ENCODE measurements at places on chromosomes 5 and 9.

GRCh38 chr9:136860529-136860928, 5.6 kb downstream of the EDF1 start:
- no peak for DNase-seq

- DNase-seq, result no peak
These were observed 2.0 kb downstream of the TMEM38B start for GRCh38 chr9:105696219-105696793.

DNA sequence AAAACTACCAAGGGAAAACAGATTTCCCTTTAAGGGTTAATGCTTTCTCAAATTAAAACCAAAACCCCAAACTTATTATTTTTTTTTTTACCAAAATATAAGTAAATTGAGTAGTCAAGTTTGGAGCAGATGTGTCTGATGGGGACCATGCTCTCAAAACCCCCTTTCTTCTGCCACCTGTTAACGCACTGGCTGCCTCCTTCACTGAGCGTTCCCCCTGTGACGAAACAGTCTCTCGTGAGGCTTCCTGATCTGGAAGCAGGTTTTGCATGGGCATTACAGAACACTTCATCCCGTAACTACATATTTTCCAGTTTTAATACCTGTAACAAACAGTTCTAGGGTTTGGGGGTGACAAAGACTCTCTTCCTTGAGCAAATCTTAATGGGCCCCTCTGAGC, 59.4 kb downstream of the ANKH start:
- no peak for DNase-seq

GRCh38 chr9:126295516-126295915, 31.1 kb upstream of the MVB12B start:
- DNase-seq, result no peak

GRCh38 chr9:105712297-105712696, 18.0 kb downstream of the TMEM38B start:
- DNase-seq, result no peak

DNA sequence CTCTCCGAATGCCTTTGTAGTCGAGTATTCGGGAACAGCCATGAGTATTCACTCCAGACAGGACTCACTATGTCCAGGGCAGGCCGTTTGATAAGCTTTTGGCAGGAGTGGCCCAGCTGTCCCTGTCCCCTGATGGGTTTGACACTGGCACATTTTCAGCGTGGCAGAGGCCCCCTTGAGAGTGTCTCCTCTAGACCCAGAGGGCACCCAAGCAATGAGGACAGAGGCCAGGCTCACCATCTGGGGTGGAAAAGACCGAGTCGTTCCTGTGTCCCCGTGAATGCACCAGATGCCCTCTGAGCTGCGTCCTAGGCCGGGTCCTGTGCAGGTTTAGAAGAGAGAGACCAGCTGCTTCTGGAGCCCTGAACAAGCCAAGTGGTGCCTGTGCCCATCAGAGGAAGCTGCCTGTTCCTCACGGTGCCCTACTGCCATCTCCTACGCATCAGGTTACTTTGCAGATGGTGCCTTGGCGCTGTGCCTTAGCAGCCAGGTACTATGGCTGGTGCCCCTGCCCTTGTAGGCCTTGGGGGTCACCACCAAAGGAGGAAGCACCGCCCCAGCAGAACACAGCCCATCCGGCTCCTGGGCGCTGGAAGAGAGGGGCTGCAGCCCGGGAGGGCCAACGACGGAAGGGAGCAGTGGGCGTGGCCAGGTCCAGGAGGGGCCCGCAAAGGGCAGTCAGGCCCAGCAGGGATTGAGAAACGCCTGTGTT, 42.4 kb downstream of the LRSAM1 start:
- no peak for DNase-seq

GRCh38 chr5:59276917-59277372, 616.6 kb downstream of the PDE4D start:
- DNase-seq, result no peak

DNA sequence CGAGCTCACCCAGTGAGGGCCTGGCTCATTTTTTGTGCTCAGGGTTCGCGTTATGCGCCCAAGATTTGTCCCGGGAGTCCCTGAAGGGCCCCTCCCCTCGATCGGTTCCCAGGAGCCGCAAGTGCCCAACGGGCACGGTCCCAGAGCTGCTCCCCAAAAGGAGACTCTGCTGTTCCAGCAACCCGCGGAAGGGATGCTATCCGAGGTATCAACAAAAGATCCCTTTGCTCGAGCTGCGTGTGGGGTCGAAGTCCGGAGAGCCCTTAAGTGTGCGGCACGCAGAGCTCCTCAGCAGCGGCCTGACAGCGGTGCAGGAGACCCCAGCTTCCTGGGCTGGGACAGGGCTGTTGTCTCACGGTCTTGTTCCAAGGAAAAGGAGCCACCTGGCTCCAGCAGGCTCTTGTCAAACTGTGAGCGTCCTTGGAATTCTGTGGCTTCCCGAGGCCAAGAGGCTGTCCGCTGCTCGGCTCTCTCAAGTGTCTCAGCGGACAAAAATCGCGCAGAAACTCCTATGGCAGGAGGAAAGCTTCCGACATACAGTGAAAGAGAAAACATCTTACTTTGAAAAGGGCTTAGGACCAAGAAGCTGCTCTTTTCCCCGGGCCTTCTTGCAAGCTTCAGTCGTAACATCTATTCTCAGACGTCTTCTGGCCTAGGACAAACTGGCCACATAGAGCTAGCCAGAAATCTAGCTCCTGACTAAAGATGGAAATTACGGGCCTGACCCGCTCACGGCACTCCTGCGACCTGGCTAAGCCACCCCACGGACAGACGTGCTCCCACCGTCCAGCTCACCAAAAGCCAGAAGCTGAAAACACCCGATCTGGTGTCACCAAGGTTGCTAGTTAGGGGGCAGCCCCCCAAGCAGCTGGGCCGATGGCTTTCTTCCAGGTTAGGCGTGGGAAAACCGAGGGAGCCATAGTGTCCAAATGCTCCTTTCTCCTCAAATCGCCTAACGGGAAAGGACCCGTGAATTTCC, 2.6 kb upstream of the FOXB2 start:
- DNase-seq, result no peak

DNA sequence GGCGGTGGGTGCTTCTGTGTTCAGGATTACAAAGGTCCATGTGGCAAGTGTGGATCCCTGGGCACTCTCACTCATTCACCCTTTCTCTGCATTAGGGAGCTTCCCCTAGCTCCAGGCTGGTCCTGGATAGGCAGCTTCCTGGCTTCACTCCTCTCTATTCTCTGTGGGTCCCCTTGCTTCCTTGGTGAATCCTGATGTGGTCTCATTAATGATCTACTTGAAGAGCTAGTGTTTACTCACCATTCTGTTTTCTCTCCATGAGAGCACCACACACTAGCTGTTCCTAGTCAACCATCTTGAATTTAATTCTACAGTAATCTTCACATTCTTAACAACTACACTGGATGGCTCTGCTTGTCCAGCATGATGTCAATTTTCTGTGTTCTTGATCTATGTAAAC, 90.0 kb upstream of the PLPPR1 start:
- DNase-seq, result no peak

- DNase-seq, result no peak
These were observed 866 bp upstream of the SEMA6A start for GRCh38 chr5:116575326-116576052.

GRCh38 chr9:30970812-30971211, 1413.6 kb upstream of the ACO1 start:
- no peak for DNase-seq

GRCh38 chr5:150612405-150612804, 28.1 kb upstream of the SYNPO start:
- no peak for DNase-seq

GRCh38 chr5:173689171-173689736, 72.8 kb upstream of the BOD1 start:
- DNase-seq, result no peak

GRCh38 chr9:86407022-86407421, 52.8 kb upstream of the TUT7 start:
- no peak for DNase-seq

DNA sequence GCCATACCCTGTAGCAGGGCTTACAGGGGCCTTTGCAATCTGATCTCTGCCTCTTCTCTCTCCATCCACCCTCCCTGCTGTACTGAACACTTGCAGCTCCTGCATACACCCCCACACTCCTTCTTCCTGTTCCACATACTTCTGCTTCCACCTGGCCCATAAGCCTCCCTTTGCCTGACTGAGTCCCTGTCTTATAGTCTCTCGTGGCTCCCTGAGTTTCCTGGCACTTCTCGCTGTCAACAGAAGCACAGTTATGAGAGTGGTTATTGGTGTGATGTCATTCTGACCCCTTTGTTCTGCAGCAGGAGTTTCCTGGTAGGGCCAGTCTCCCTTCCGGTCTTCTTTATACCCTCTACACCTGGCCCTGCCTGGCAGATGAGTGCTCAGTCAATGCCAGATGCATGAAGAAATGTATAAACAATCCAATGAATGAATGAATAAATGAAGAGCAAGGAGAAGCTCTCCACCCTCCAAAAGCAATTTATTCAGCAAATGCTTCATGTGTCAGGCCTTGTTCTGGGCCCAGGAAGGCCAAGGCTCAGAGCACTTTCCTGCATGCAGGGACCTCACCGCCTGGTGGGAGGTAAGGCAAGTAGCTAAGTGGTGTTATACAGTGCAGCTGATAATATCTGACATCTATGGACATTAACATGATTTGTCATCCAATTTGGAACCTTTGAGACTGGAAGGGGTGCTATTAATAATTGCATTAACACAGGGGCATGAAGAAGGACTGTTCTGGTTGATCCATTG, 20.5 kb upstream of the CSF1R start:
- no peak for DNase-seq

- DNase-seq, result no peak
These were observed 348.7 kb downstream of the CDH12 start for GRCh38 chr5:22504411-22504810.

- DNase-seq, result no peak
These were observed 15.8 kb upstream of the UBAC1 start for GRCh38 chr9:135976944-135977343.

DNA sequence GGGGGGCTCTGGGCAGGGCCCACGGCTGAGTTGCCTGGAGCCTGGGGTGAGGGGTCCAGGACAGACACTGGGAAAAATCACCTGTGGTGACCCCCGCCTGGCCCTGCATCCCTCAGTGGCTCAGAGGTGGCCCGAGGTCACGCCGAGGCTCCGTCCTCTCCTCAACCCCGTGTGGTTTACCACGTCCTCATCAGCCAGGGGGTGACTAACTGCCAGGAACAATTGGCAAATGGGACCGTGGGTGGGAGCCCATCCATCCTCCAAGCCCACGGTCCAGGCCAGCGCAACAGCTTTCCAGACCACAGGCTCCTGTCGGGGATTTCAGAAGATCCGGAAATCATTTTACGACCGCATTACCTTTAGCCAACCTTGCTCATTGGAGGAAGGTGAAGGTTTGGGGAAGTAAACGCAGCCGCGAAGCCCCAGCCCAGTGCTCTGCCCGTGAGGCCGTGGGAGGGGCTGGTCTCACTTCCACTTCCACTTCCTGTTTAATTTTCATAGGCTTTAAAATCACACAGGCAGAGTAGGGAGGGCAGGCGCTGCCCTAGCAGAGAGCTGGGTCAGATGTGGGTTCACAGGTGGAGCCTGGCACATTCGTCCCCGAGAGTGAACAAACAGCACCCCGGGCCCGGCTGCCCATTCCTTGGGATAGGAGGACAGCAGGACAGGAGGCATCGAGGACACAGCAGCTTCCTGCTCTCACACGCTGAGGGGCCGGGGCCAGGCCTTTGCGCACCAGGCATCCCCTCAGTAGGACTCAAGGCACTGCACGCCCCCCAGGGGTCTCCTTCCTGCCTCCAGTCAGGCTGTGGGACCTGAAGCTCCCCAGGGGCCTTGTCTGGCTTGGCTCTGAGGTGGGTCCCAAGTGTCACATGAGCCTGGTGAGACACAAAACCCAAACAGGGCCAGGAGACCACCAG, 19.8 kb upstream of the SLC9A3 start:
- DNase-seq, result no peak

GRCh38 chr9:136551401-136552116, 5.7 kb upstream of the NOTCH1 start:
- DNase-seq, result no peak

DNA sequence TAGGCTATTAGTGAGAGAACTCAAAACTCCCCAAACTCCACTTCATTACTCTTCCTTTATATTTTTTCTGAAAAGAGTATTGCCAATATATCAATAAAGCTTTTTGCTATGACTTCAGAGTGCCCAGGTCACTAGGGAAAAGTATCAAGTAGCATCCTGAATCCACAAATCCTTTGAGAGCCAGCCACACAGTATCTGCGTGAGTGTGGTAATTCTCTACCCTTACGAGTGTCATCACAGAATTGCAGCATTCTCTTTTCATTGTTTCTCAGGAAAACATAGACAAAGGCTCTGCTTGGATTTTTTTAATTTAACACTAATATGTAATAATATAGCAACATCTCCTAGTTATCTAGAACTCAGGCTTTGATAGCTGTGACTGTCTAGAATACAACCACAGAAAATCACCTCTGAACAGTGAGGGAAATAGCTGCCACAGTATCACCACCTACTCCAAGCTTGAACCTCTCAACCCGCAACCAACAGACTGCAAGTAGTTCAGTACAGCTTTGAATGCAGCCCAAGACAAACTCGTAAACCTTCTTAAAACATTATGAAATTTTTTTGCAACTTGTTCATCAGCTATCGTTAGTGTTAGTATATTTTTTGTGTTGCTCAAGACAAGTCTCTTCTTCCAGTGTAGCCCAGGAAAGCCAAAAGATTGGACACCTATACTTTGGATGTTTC, 79.3 kb upstream of the CCDC152 start:
- no peak for DNase-seq

- DNase-seq, result no peak
These were observed 140.8 kb downstream of the RXRA start for GRCh38 chr9:134466869-134467616.

DNA sequence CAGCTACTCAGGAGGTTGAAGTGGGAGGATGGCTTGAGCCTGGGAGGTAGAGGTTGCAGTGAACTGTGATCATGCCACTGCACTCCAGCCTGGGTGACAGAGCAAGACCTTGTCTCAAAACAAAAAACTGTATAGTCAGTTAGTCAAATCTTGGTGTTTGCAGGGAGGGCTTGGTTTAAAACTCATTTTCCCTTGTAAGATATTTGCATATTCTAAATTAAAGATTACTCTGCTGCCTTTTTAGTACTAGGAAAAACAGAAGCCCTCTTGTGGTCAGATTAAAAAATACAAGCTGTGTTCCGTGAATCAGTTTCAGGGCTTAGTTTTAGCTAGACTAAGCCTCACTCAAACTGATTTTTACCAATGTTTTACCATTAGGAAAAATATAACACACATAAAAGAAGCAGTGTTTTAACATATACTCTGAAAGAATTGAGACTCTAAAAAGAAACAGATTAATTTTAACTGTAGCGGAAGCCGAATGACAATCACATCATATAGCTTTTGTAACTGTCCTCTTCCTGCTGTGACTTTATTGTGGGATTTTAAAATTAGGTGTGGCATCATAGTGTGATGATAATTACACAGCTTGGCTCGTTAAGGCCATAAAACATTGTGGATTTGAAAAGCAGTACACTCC, 84.9 kb upstream of the BASP1 start:
- no peak for DNase-seq

DNA sequence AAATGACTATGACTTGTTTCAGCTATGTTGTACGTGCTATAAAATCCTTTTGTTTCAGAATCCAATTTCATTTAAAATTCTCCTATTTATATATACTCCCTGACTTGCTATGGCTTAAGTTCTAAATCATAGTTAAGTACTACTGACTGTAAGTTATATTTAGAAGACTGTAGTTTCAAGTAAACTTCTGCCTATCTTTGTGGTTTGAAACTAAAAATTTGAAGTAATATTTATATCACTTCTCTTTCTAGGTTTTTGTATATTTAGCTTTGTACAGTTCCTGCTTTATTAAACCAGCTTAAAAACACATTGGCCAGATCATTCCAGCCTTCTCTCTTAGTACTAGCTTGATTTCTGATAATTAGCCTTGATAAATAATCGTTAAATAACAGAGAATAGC, 196.3 kb downstream of the MLLT3 start:
- DNase-seq, result no peak

GRCh38 chr5:140391312-140391711, 10.3 kb upstream of the ANKHD1 start:
- DNase-seq, result no peak

Data from activated CD8-positive, alpha-beta memory T cell treated with anti-CD3 and anti-CD28 coated beads for 1 hour (primary cell).